Stimulated activated naive CD8-positive, alpha-beta T cell treated with anti-CD3 and anti-CD28 coated beads, Interleukin-15, amount 100 ng/mL, for 72 hours (primary cell): ENCODE measurements at places on chromosomes 3 and 15.

DNA sequence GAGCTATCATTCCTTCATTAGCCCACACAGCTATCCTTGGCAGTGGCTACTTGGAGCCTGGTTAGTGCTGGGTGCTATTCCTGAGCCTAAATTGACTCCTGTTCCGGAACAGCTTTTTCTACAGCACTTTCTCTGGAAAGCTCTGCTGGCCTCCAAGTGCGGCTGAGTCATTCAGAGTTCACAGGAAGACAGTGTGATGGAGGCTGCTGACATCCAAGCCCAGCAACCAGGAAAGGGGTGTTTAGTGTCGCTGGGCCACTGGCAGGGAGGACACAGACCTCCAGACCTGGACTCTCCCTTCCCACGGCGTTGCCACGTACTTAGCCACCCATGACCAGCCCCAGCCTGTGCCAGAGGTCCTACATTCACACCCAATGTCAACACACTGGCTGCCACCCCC is 28.7 kb downstream of the CACNA2D2 start:
- no peak for DNase-seq

DNA sequence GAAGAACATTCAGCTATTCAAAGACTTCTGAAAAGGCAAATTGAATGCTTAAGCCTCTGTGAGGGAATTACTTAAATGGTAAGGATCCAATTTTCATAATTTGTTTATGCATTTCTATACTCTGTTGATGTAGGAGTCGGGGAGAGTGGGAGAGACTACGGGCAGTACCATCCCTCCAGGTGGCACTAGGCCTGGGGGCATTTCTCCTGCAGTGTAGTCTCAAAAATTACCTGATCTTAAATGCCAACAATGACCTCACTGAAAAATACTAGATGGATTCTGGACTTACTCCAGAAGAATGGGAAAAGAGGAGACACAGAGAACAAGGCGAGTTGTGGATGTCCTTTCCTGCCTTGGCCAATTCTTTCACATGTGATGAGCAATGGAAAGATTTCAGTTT is 77.8 kb upstream of the PLXND1 start:
- DNase-seq: no peak

GRCh38 chr3:127702151-127702578 is 29.4 kb downstream of the ABTB1 start:
- DNase-seq: no peak

DNA sequence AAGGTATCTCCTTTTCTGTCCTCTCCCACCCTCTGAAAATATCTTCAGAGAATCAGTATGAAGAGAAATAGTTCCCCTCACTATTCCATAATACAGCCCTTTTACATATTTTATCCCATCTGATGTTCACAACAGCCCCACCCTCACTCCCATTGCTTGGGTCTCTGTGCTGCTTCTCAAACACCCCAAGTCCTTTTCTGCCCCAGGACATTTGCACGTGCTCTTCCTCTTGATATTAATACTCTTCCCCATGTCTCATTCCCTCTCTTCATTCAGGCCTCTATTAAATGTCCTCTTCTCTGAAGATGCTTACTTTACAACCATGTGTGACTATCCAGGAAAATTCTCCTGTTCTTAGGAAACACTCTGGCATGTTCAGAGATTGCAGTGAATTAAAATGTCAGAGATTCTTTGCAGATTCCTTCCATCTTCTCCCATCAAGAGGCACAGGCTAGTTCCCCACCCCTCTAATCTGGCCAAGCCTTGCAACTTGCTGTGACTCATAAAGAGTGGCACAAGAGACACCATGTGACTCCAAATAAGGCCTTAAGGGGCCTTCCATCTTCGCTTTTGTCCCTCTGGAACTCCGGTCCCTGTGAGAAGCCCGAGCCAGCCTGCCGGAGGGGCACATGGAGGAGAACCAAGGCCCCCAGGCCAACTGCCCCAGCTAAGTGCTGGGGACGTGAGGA is 128.5 kb downstream of the CHSY1 start:
- DNase-seq: no peak

DNA sequence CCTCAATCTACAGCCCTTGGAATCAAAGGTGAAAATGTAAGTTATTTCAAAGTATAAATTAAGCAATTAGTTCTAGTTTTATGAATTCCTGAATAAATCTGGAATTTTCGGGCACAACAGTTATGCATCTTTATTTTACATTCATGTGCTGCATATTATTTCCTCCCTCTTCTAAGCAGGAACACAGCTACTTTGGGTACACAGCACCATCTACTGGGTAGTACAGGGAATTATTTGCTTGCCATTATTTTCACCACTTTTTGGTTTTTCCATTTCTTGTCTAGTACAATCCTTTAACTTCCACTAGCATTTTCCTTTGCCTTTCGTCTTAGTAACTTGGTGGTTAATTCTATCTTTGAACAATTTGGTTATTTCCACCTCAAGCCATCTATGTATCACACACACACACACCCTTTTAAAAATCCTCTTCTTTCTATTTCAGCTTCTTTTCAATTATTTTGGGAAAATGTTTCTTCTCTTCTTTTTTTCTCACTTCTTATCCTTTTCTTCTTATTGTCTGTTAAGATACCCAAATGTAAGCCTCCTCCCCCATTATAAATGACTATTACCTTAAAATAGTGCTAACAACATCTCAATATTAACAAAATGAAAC is 451.0 kb downstream of the MFSD1 start:
- DNase-seq: peak; percentile 5

GRCh38 chr3:119080364-119080763 is 45.7 kb upstream of the IGSF11 start:
- no peak for DNase-seq

GRCh38 chr3:118734664-118735063 is 300.0 kb downstream of the IGSF11 start:
- DNase-seq: no peak

- DNase-seq: no peak
Observed at GRCh38 chr3:39433642-39434041, 27.1 kb downstream of the RPSA start.

- DNase-seq: no peak
Observed at GRCh38 chr15:51251556-51251955, 86.8 kb downstream of the CYP19A1 start.

- no peak for DNase-seq
Observed at GRCh38 chr3:144033240-144033589, 61.6 kb downstream of the DIPK2A start.

DNA sequence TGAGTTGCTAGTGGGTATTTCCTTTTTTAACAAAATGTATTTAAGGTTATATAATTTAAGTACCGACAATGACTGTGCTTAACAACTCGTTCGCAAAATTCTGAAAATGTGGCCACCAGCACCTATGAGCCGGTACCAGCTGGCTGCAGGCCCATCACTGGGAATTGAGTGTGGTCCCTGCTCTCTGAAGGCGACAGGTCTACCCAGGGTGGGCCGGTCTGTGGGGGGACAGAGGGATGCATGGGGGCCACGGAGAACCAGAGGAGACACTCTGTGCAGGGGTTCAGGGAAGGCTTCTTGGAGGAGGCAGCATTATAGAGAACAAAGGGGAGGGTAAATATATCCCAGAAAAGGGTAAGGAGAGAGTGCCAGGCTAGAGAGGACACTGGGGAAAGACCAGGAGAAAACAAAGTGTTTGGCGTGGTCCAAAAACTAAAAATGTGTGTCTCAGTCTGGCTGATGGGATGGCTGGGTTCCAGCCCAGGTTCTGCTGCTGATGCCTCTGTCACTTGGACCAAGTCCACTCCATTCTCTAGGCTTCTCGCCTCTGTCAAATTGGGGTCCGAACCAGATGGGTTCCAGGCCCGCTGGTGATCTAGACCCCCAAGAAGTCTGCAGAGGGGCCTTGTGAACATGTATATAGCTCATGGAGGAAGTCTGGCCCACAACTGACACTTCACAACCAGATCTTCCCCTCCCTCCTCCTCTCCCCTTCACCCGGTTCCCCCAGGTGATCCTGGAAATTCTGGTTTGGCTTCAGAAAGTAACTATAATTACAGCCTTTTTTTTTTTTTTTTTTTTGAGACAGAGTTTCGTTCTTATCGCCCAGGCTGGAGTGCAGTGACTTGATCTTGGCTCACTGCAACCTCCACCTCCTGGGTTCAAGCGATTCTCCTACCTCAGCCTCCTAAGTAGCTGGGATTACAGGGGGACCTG is 10.7 kb upstream of the CYP11A1 start:
- no peak for DNase-seq

DNA sequence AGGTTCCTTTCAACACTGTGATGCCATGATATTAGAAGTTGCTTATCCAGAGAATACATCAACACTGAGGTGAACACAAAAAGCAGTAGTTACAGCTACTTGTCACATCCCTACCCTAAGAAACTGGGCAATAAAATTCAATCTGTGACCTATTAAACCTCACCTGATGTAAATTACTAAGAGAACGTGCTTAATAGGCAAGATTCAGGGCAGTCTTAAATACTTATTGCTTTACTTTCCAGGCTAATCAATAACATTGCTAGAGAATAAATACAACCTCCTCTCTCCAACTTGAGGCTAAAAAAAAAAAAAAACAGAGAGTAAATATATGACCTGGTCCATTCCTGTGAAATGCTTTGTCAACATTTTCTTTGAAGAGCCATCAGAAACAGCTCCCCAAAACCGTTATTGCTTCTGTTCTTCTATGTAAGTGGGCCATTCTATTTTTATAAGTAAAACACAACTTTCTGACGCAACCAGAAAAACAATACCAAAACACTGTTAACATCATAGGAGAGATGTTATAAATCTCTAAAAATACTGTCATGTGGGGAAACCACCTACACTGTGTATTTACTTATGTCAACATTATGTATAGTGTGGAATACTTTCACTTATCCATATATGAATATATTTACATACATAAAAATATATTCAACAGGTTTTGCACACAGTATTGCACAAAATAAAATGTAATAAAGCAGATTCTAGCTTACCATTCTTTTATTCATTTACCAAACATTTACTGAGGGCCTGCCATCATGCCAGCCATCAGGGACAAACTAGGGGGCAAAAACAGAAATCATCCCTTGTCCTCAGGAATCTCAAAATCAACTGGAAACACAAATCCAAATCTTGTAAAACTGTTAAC is 2.7 kb downstream of the NKIRAS1 start:
- DNase-seq: no peak

DNA sequence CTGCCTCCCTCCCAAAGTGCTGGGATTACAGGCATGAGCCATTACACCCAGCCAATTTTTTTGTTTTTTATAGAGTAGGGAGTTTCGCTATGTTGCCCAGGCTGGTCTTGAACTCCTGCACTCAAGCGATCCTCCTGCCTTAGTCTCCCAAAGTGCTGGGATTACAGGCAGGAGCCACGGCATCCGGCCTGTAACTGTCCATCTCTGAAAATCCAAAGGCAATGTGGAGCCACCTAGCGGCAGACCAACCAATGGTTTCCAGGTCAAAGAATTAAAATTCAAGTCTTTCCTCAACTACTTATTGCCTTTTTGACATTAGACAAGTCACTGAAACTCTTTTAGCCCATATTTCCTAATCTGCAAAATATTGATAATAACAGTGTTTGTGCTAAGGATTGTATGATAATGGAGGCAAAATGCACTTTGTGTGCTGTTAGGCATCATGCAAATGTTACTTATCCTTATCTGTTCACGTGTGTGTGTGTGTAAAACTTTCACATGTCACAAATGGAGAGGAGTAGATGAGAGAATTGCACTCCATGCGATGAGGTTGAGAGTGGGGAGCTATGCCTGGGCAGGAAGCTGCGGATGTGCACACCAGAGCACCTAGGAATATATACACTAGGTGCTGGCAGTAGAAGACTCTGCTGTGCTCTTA is 48.7 kb downstream of the COL8A1 start:
- peak; percentile 35 for DNase-seq
